ENCODE measurements at places on chromosomes 12 and 14. TPM values are rescaled to one million over a fixed set of nuclear protein-coding genes. Genes with fewer than 3 reads are reported as not detected.

- H3K27ac ChIP-seq = no peak overlapping the region
- no peaks in the 10 kb centered on the region for H3K27me3 ChIP-seq
- DNase-seq = no peak
- H3K4me1 ChIP-seq = peaks cover 14% of the 10 kb centered on the region
- H3K36me3 ChIP-seq = no peaks in the 10 kb centered on the region
- H3K4me3 ChIP-seq = no peak overlapping the region
These were observed 29.2 kb downstream of the DICER1 start for GRCh38 chr14:95128140-95128539.

DNA sequence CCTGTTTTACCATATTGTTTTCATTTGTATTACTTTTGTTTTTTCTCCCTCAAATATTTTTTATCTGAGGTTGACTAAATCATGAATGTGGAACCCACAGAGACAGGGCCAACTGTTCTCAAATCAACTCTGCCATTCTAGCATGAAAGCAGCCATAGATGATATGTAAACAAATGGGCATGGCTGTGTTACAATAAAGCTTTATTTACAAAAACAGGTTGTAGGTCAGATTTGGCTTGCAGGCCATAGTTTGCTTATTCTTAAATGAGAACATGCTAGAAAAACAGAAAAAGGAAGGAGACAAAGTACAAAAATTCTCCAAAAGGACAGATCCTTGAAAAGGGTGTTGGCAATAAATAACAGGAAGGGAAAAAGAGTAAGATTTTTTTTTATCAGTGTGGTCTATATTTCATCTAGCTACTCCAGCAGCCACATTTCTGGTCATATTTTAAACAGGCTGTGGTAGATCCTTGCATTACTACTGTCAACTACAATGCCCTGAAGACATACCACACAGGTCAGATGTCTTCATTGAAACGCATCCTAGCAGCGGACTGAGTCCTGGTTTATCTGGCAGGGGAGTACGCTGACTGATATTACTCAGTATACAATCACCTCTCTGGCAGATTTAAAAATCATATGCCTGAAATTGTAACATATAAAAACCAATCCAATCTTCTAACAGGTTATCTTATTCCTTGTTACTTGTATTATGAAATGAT, 42.9 kb downstream of the SPPL3 start:
- H3K4me3 ChIP-seq = no peak overlapping the region
- no peak overlapping the region for H3K27ac ChIP-seq
- DNase-seq = no peak
- peaks cover 18% of the 10 kb centered on the region for H3K36me3 ChIP-seq

- no peak within 1 kb of the TSS for H3K27ac ChIP-seq
- DNase-seq = no peak
- H3K36me3 ChIP-seq = no peaks in the 10 kb centered on the region
- no peak within 1 kb of the TSS for H3K4me3 ChIP-seq
These were observed at the start of gene TMEM52B for GRCh38 chr12:10178821-10179220. Gene TMEM52B, plus strand, starts transcription at chr12:10179032. Its CDS starts 543 bp downstream, at chr12:10179575.

DNA sequence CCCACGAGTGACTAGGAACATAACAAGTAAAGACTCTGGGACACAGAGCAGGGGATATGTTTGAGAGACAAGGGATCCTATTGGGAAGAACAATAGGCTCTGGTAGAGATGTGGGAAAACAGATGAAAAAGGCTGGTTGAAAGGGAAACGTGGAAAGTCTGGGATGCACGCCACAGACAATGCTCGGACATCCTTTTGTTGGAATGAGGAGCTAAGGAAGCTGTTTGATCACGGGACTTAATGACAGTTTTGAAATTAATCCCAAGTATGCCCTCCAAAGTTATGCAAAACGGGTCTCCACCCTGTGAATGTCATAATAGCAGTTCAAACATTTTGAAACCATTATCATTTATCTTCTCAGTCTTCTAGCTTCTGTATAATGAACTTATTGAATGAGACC, 31.7 kb upstream of the ANO2 start:
- H3K27me3 ChIP-seq = peaks cover 7% of the 10 kb centered on the region
- no peak for DNase-seq
- H3K27ac ChIP-seq = no peak overlapping the region
- H3K4me1 ChIP-seq = peaks cover 2% of the 10 kb centered on the region

GRCh38 chr12:60148109-60148508, 552.3 kb downstream of the SLC16A7 start:
- peaks cover 1% of the 10 kb centered on the region for H3K27me3 ChIP-seq
- H3K4me1 ChIP-seq = no peaks in the 10 kb centered on the region
- H3K4me3 ChIP-seq = no peak overlapping the region
- no peak overlapping the region for H3K27ac ChIP-seq
- H3K36me3 ChIP-seq = no peaks in the 10 kb centered on the region
- DNase-seq = no peak

DNA sequence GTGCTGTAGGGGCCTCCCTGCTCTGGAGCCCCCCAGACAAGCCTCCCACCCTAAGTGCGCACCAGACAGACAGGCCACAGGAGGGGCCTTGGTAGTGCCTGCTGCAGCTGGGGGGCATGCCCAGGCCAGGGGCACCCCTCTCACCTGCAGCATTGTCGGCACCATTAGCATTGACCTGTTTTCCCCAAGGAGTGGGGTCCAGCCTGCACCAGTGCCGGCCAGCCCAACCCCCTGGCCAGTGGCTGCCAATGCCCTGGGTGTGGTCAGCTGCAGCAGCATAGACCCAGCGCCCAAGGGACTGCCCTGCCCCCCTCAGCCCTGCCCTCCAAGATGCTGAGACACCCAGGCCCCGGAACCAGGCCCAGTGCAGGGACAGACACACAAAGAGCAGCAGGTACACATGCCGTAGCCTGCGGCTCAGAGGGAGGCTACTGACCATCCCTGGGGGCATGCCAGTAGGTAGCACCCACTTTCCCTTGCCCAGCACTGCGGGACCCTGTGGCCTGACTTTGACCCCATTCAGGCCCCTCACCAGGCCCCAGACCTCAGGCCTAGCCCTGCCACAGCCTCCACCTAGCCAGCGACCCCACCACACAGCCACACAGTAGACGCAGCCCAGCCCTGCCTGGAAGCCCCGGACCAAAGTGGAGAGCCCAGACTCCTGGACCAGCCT, 1.0 kb downstream of the AHNAK2 start:
- H3K36me3 ChIP-seq = no peaks in the 10 kb centered on the region
- H3K4me1 ChIP-seq = peaks cover 6% of the 10 kb centered on the region
- H3K27me3 ChIP-seq = peaks cover 9% of the 10 kb centered on the region
- H3K4me3 ChIP-seq = peak overlapping the region; percentile 97
- no peak for DNase-seq

- no peaks in the 10 kb centered on the region for H3K4me1 ChIP-seq
- H3K36me3 ChIP-seq = no peaks in the 10 kb centered on the region
- no peak overlapping the region for H3K4me3 ChIP-seq
- DNase-seq = no peak
- H3K27ac ChIP-seq = no peak overlapping the region
These were observed 118.2 kb upstream of the GSC start for GRCh38 chr14:94888121-94888520.

DNA sequence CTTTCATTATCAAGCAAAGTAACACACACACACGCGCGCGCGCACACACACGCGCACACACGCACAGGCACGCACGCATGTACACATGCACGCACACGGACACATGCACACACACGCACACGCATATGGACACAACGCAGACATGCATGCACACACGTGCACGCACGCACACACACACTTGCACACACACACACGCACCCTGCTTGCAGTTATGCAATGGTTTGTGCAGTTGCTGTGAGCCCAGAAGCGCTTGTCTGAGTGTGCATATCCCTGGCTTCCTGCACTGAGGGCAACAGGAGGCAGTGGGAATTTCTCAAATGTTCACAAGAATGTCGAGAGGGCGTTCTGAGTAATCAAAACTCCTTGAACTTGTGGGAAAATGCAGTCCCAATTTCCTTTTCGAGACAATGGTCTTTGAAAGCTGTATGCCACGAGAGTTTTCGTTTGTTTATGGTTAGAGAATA, 41.6 kb downstream of the NFKBIA start:
- no peak overlapping the region for H3K4me3 ChIP-seq
- no peak for DNase-seq
- H3K4me1 ChIP-seq = no peaks in the 10 kb centered on the region

DNA sequence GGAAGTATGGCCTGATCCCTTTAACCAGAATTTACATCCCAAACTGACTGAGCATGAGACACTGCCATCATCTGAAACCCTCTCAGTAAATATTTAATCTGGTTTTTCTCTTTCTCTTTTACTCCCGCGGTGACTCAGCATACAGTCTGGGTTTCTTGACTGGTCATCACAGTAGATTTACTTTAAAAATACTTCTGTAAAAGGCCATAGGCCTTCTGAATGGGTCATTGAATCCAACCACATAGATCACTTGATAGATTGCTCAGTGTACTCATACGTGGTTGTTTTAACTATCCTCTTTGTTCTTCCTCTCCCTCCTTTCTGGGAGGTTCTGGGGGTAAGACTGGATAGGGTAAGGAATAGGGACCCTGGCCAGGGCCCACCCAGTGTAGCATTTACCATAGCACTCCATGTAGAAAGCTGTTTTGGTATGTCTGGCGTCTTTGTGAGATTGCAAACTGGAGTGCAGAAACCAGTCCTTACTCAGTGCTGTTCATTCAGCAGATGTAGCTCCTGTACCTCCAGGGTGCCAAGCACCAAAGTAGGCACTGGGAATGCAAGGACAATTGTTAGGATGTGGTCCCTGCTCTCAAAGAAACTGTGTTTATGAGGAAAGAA, 165.7 kb downstream of the SRGAP1 start:
- peaks cover 5% of the 10 kb centered on the region for H3K36me3 ChIP-seq
- H3K27ac ChIP-seq = no peak overlapping the region
- no peaks in the 10 kb centered on the region for H3K4me1 ChIP-seq
- no peak overlapping the region for H3K4me3 ChIP-seq
- no peaks in the 10 kb centered on the region for H3K27me3 ChIP-seq

DNA sequence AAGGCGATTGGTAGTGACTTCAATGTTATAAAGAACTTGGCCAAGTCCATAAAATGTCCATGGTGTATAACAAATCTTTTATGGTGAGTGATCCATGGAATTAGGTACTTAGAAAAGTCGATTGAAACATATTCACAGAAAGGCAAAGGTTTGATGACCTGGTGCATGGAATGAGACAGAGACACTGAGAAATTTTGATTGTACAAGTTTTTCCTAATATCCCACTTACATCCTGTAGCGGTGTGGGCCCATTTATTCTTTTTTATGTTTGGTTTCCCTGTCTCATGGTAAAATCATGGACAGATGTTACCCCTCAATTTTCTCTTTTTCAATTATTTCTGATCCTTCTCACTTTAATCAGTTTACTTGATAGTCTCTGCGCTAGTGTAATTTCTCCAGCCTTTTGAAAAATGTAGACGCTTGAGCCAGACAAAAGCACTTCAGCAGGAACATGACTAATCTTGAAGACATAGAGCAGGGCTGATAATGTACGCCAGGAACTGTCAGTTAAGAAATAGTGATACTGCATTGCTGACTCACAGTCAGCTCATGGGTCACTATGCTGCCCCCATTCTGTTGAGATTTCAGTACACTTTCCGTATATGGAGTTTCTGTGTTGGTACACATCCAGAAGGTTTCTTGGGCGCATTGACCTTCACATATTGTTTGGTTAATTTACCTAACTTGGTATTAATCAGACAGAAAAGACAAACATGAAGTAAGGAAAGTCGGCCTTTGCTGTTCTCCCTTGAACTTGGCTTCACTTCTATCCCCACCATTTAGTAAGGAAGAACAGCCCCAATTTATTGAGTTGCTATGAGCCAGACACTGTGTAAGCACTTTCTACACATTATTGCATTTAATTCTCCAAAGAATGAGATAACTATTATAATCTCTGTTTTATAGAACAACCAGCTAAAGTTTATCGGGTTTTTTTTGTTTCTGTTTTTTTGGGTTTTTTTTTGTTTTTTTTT, 841.7 kb downstream of the DIO2 start:
- no peak overlapping the region for H3K27ac ChIP-seq
- no peak overlapping the region for H3K4me3 ChIP-seq
- no peaks in the 10 kb centered on the region for H3K4me1 ChIP-seq

DNA sequence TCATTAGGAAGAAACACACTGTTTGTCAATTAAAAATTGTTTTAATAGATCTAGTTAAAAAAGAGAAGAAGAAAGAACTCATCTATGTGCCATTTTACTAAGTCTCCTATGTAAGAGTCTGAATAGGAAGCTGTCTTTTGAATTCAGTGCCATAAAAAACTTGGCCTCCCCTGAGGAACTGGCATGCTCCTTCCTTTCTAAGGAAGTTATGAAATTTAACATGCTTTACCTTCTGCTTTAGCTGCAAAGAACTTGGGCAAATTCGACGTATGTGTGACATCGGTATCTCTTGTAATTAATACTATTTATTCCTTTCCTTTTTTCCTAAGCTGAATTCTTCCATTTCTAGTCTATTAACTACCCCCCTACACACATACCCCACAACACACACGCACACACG, 12.5 kb downstream of the TM7SF3 start:
- H3K4me1 ChIP-seq = peaks cover 7% of the 10 kb centered on the region
- peaks cover 1% of the 10 kb centered on the region for H3K27me3 ChIP-seq
- H3K4me3 ChIP-seq = no peak overlapping the region
- H3K27ac ChIP-seq = no peak overlapping the region
- H3K36me3 ChIP-seq = no peaks in the 10 kb centered on the region
- DNase-seq = no peak

GRCh38 chr14:49036984-49037516, 549.1 kb downstream of the RPS29 start:
- no peaks in the 10 kb centered on the region for H3K27me3 ChIP-seq
- no peak overlapping the region for H3K4me3 ChIP-seq
- H3K4me1 ChIP-seq = no peaks in the 10 kb centered on the region
- DNase-seq = no peak
- no peaks in the 10 kb centered on the region for H3K36me3 ChIP-seq

- peak; percentile 52 for DNase-seq
- no peaks in the 10 kb centered on the region for H3K36me3 ChIP-seq
- H3K27ac ChIP-seq = peak overlapping the region; percentile 97
- peak overlapping the region; percentile 78 for H3K4me3 ChIP-seq
- peaks cover 48% of the 10 kb centered on the region for H3K4me1 ChIP-seq
- H3K27me3 ChIP-seq = peaks cover 10% of the 10 kb centered on the region
These were observed 45.8 kb upstream of the ATP23 start for GRCh38 chr12:57895389-57896114.

DNA sequence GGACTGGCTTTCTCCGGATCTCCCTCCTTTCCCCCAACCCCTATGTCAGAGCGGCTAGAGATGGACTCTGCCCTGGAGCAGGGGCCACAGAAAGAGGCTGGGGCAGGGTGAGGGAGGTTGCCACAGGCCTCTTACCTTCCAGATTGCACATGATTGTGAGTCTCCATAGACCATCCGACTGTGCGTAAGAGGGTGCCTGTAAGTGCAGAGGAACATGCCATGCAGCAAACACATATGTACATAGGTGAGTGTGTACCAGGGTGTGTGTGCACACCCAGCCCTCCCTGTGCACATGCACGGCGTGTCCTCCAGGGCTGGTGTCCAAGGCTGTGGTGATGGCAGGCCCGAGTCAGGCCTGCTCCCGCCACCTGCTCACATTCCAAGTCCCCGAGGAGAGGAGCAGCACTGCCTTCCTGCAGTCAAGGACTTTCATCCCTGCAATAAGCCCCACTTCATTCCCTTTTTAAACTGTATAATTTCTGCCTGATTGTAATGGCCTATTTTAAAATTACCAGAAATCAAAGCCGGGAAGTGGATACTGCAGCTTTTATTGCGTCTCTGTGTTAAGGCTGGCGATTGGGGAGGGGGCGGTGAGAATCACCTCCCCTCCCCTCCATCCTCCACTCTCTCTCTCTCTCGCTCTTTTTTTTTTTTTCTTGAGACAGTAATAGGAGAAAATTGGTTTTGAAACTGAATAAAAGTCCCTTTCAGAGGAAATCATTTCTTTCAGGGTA, 28.5 kb downstream of the FAM222A start:
- DNase-seq = peak; percentile 77
- H3K27ac ChIP-seq = no peak overlapping the region
- H3K4me1 ChIP-seq = peaks cover 34% of the 10 kb centered on the region
- peak overlapping the region; percentile 40 for H3K4me3 ChIP-seq
- H3K27me3 ChIP-seq = peaks cover 5% of the 10 kb centered on the region

The ENO2 gene
- total RNA-seq = 182 TPM

The LBHD2 gene
- not detected for total RNA-seq

The CDKN3 gene
- total RNA-seq = 4.4 TPM

The TSPAN19 gene
- 2.9 TPM for total RNA-seq

The TIGAR gene
- total RNA-seq = 20.7 TPM

The TCL1B gene
- total RNA-seq = not detected
